Naive thymus-derived CD4-positive, alpha-beta T cell (primary cell): ENCODE measurements at places on chromosomes 4 and X.

- H3K27me3 ChIP-seq, result no peaks in the 10 kb centered on the region
- no peak overlapping the region for H3K4me3 ChIP-seq
- no peaks in the 10 kb centered on the region for H3K36me3 ChIP-seq
- no peaks in the 10 kb centered on the region for H3K4me1 ChIP-seq
- DNase-seq, result no peak
- H3K27ac ChIP-seq, result no peak overlapping the region
Observed at GRCh38 chr4:56874166-56874565, 33.5 kb upstream of the REST start.

GRCh38 chr4:147625733-147626132, 8.5 kb downstream of the TMEM184C start:
- peaks cover 18% of the 10 kb centered on the region for H3K36me3 ChIP-seq
- peaks cover 5% of the 10 kb centered on the region for H3K4me1 ChIP-seq
- no peaks in the 10 kb centered on the region for H3K27me3 ChIP-seq
- DNase-seq, result no peak
- H3K4me3 ChIP-seq, result no peak overlapping the region

- no peaks in the 10 kb centered on the region for H3K36me3 ChIP-seq
- no peak for DNase-seq
- no peak overlapping the region for H3K27ac ChIP-seq
- H3K4me3 ChIP-seq, result no peak overlapping the region
- H3K27me3 ChIP-seq, result no peaks in the 10 kb centered on the region
Observed at GRCh38 chr4:38315286-38315685, 348.7 kb upstream of the KLF3 start.

DNA sequence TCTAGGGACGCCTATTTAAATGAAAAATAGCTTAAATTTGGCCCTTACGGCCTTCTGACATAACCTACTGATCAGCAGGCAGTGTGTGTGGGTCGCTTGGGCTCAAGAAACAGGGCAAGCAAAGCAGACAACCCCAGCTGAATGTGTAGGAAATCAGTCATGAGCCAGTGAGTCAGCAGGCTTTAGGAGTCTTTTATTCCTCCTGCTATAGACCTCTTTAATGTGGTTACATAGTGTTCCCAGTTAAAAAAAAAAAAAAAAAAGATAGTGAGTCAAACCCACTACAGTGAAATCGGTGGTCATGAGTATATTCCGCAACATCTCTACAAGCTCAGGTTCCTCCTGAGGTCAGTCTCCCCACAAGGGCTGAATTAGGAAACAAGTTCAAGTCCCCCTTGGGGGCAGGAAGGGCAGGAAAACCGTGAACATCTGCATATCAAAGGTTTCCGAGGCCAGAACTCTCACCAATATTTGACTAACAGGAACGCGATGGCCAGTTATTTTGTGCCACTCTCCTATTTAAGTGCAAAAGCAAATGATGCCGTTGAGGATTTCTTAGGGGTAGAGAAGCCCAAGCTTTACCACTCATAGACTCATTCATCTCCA, 32.7 kb downstream of the ACSL1 start:
- H3K36me3 ChIP-seq, result no peaks in the 10 kb centered on the region
- no peak for DNase-seq
- no peak overlapping the region for H3K4me3 ChIP-seq
- peaks cover 9% of the 10 kb centered on the region for H3K4me1 ChIP-seq
- H3K27me3 ChIP-seq, result no peaks in the 10 kb centered on the region
- H3K27ac ChIP-seq, result no peak overlapping the region

DNA sequence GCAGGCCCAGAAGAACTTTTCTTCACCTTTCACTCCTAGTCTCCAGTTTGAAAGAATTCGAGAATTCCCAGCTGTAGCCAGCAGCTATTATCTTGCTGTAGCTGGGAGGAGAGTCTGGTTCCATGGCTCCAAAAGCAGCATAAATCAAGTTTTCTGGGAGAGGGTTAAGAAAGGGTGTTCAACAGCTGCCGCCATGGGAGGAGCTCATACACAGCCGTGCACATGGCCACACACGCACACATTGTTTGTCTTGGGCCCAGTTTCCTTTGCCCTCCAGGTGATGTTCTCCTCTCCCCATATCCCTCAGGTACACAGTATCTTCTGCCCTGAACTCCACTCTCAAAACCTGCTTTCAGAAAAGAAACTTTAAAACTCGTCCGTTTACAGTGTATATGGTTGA, 4.1 kb upstream of the GPC3 start:
- H3K27ac ChIP-seq, result no peak overlapping the region
- no peaks in the 10 kb centered on the region for H3K4me1 ChIP-seq
- H3K36me3 ChIP-seq, result no peaks in the 10 kb centered on the region
- DNase-seq, result no peak
- H3K4me3 ChIP-seq, result no peak overlapping the region

DNA sequence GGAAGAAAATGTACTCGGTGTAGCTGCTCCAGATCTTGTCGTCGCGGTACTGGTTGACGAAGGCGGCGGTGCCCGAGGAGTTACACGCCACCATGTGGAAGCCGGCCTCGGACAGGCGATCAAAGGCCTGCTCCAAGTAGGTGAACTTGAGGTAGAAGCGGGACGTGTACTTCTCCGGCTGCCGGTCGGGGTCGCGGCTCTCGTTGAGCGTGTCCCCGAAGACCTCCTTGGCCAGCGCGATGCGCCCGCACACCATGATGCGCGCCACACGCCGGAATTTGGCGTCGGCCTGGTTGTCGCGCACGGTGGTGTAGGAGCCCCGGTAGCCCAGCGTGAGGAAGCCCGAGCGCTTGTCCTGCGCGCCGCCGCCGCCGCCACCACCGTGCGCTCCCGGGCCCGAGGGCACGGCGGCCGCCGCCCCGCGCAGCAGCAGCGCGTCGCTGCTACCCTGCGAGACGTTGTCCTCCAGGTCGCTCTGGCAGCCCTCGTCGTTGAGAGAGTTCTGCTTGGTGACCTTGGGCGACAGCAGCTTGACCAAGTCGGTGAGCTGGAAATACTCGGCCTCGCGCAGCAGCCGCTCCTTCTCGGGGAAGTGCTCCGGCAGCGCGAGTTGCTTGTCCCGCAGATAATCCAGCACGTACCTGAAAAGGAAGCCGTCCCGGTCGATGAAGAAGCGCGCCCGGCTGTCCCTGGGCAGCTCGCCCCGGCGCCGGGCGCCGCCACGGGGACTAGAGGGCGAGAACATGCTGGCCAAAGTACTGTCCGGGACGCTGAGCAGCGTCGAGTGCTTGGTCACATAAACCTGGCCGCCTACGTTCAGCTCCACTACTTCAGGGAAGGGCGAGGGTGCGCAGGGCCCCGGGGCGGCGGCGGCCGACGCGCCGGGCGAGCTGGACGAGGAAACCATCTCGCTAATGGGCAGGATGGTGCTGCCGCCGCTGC, 775 bp downstream of the KCTD8 start:
- H3K4me3 ChIP-seq, result no peak overlapping the region
- H3K4me1 ChIP-seq, result no peaks in the 10 kb centered on the region
- no peak overlapping the region for H3K27ac ChIP-seq

- DNase-seq, result no peak
- no peak overlapping the region for H3K27ac ChIP-seq
- H3K4me1 ChIP-seq, result no peaks in the 10 kb centered on the region
- H3K27me3 ChIP-seq, result no peaks in the 10 kb centered on the region
- H3K36me3 ChIP-seq, result no peaks in the 10 kb centered on the region
- no peak overlapping the region for H3K4me3 ChIP-seq
Observed at GRCh38 chr4:107818301-107818910, 6.3 kb upstream of the SGMS2 start.

GRCh38 chrX:154748712-154749339, 2.1 kb downstream of the GAB3 start:
- DNase-seq, result peak; percentile 72
- no peaks in the 10 kb centered on the region for H3K36me3 ChIP-seq
- H3K27ac ChIP-seq, result no peak overlapping the region
- H3K4me1 ChIP-seq, result peaks cover 12% of the 10 kb centered on the region

GRCh38 chr4:161816958-161817357, 346.8 kb downstream of the FSTL5 start:
- DNase-seq, result no peak
- H3K4me3 ChIP-seq, result no peak overlapping the region
- H3K36me3 ChIP-seq, result no peaks in the 10 kb centered on the region
- H3K27me3 ChIP-seq, result no peaks in the 10 kb centered on the region

DNA sequence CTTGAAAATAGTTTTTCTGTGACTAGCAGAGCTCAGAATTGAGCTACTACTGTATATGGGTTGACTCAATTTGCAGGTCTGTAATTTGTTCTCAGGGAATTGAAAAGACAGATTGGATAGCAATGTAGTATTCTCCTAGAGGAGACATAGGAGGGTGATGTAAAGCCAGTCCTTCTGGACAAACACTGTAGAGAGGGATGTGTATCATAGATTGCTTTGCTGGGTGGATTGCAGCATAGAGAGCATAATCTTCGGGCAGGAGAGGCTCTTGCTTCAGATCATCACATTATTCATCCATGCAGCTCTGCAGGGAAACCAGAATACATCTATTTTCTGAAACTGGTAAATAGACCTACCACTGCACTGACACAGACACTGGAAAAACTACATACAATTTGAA, 1110.5 kb downstream of the RAPGEF2 start:
- H3K36me3 ChIP-seq, result no peaks in the 10 kb centered on the region
- no peaks in the 10 kb centered on the region for H3K27me3 ChIP-seq

DNA sequence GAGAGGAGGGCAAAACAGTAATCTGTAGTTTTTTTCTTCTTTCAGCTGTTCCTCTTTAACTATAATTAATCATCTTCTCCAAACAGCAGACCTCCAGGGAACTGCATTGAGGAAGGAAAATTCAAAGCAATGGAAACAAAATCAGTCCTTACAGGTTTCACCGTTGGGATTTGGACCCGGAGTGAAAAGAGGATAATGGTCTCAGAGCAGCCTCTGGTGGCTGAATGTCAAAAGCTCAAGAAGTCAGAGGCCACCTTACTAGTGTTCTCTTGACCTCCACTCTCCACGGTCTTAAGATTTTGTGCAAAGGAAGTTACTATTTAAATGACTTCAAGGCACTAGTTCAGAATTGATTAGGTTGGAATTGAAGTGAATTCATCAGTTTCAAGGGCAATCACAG, 16.0 kb upstream of the MID1 start:
- H3K27me3 ChIP-seq, result no peaks in the 10 kb centered on the region
- H3K27ac ChIP-seq, result no peak overlapping the region
- no peaks in the 10 kb centered on the region for H3K36me3 ChIP-seq
- no peak for DNase-seq
- H3K4me3 ChIP-seq, result no peak overlapping the region

GRCh38 chr4:102825261-102826091, 1.9 kb downstream of the UBE2D3 start:
- peaks cover 35% of the 10 kb centered on the region for H3K4me1 ChIP-seq
- peak; percentile 49 for DNase-seq
- H3K27me3 ChIP-seq, result no peaks in the 10 kb centered on the region

DNA sequence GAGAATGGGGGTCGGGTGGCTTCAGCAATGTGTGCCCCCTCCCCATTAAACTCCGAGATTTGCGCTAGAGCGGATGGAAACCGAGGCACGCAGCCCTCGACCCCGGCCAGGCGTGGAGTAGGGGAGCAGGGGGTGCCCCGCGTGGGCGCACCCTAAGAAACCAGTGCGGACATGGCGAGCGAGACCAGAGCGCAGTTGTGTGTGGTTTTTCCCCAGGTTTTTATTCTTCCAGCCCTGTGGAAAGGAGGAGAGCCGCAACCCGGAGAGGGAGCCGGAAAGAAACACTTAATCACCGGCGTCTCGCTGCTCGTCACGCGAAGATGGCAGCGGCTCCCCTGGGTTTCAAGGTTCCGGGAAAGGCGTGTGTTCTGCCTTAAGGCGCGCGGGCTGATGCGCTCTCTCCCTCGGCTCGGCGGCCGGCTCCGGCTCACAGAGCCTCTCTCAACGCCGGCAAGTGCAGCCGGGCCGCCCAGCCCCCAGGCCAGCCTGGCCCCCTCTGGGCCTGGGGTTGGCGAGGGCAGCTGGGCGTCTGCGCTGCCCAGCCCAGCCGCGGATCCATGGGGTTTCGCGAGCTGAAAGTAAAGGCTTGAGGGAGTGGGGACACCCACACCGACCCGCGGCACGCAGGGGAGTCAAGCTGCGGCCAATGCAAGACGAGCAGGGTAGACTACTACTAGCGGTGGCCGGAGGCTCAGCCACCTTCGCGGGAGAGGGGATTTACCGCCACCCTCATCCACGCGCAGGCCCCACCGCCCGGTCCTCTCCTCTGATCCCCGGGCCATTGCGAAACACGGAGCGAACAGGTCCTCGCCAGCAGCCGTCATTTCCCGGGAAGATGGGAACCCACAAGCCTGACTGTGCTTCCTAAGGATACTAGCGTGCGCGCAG, 74.0 kb upstream of the BCOR start:
- peaks cover 23% of the 10 kb centered on the region for H3K4me1 ChIP-seq
- peak overlapping the region; percentile 61 for H3K4me3 ChIP-seq
- H3K27ac ChIP-seq, result peak overlapping the region; percentile 98
- no peak for DNase-seq

DNA sequence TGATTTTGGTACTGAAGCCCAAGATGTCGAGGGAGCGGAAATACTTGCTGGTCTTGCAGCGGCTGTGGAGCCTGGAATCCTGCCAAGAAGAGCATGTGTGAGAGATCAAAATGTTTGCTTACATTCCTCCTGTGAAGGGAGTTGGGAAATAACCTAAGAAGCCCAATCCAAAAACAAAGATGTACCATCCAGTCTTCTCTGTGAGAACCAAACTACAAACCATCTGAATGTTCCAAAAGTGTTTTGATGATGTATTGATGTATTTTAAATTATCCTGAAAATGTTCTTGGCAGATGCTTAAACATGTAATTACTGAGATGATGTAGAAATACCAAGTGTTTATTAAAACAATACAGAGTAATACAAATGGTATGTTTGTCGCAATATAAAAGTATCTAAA, 10.1 kb upstream of the ADH1A start:
- H3K4me1 ChIP-seq, result no peaks in the 10 kb centered on the region
- no peak overlapping the region for H3K27ac ChIP-seq
- H3K27me3 ChIP-seq, result no peaks in the 10 kb centered on the region
- H3K4me3 ChIP-seq, result no peak overlapping the region

- H3K27me3 ChIP-seq, result no peaks in the 10 kb centered on the region
- no peaks in the 10 kb centered on the region for H3K36me3 ChIP-seq
- H3K27ac ChIP-seq, result no peak overlapping the region
Observed at GRCh38 chr4:180589575-180589974, 1653.6 kb upstream of the TENM3 start.

DNA sequence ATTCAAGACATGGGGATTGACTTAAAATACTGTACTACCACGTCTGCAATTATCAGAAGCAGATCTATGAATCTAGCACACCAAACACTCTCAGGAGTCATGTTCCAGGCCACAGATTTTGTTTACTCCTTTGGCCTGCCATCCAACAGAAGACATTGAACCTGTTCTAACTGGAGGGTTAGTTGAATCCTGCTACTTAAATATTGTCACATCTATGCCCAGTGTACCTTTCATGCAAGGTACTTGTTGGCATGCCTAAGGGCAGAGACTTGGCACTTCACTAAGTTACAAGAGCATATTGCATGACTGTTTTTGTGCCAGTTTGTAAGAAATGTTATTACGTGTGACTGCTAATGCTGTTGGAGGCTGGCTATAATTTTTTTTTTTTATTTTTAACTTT, 126.9 kb upstream of the BCOR start:
- no peak overlapping the region for H3K4me3 ChIP-seq
- no peaks in the 10 kb centered on the region for H3K4me1 ChIP-seq
- no peak for DNase-seq
- no peaks in the 10 kb centered on the region for H3K36me3 ChIP-seq

- H3K27me3 ChIP-seq, result peaks cover 7% of the 10 kb centered on the region
- H3K36me3 ChIP-seq, result no peaks in the 10 kb centered on the region
- peaks cover 11% of the 10 kb centered on the region for H3K4me1 ChIP-seq
- DNase-seq, result no peak
- H3K27ac ChIP-seq, result no peak overlapping the region
Observed at GRCh38 chr4:82799006-82799881, 648 bp upstream of the SCD5 start.
